ENCODE measurements at places on chromosomes 2 and 18.

DNA sequence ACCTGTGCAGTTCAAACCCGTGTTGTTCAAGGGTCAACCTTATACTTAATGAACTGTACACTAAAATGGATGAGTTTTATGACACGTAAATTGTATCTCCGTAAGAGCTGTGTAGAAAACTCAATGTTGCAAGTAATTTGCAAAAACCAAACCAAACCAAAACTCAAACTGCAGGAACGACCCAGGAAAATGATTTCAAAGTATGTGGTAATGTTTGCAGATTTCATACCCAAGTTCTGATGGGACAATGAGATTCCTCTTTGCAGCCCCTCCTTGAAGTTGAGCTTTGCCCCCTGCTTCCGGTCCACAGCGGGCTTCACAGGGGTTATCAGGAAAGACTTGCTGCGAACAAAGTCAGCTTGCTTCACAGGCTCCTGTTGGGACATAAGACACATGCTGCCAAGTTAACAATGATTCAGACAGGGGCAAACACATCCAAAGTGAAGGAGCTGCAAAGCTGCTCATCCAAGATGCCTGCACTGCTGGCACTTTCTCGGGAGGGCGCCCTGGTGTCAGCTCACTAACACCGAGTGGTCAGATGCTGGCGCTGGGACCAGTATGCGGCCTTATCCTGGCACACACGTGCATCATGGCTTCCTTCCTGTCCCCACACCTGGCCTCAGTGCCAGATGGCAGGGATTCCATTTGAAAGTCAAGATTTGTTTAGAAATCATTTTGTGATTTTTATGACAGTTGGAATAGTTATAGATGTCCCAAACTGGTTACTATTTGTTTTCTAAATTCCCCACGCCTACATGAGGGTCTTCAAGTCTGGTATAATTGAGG is 65.2 kb upstream of the MGAT4A start:
- DNase-seq, result no peak

GRCh38 chr2:225735844-225736243 is 336.3 kb downstream of the NYAP2 start:
- DNase-seq, result peak; percentile 27

DNA sequence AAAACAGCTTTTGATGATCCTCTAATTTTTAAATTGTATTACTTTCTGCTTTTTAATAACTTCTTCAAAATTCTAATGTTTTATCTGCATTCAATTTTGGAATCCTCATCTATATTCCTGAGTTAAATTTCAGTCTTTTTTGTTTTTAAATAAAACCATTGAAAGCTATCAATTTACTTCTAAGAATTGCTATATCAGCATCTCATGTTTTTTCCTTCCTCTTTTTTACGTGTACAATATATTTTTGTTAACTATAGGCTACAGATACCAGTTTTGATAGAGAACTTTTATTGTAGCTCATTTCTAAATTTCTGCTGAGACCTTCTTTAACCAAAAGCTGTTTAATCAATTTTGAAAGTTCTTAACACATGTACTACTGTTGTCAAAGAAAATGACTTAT is 84.5 kb downstream of the SS18 start:
- DNase-seq, result no peak

GRCh38 chr2:184527058-184527457 is 71.3 kb upstream of the ZNF804A start:
- DNase-seq, result no peak

DNA sequence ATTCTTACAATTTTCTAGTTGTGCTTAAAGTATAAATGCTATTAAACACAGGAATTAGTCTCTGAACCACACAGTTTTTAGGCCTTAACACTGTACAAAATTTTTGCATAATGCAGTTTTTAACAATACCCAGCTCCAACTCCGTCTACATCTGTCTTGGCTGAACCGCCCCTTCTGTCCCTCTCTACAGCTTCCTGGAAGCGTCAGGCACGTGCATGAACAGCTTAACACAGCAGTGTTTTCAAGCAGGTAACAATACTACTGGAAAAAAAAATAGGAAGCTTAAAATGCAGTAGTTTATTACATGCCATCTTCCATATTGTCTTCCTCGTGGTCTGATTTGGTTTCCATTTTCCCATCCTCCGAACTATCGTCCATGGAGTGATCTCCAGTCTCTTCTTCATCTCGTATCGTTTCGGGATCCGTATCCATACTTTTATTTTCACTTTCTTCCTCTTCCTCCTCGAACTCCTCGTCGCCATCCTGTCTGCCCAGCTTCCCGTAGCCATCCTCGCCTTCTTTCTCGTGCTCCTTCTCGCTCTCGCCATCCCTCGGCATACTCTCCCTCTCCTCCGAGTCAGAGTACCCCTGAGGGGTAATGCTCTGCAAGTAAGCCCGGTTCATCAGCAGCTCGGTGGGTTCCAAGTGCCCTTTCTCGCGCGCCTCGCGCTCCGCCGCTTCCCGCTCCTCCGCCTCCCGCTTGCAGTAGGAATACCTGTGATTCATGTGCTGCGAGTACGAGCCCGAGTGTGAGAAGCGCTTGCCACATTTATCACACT is 130.6 kb downstream of the ZEB2 start:
- no peak for DNase-seq

DNA sequence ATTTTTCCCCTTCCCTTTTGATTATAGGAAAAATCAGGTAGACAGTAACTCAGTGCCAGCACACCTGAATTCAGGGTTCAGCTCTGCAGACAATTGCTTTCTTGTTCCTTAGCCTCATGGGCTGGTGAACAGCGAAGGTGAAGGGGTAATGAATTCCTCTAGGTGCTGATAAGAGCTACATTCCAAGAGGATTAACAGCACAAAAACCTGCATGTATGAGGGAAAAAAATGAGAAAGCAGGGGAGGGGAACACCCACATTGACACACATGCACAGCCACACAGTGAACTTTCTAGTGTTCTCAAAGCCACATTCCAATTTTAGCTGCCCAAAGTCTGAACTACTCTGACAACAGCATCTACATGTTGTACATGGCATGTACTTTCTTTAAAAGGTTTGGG is 46.1 kb downstream of the SPATS2L start:
- no peak for DNase-seq

GRCh38 chr18:32868406-32868805 is 95.6 kb upstream of the KLHL14 start:
- no peak for DNase-seq

DNA sequence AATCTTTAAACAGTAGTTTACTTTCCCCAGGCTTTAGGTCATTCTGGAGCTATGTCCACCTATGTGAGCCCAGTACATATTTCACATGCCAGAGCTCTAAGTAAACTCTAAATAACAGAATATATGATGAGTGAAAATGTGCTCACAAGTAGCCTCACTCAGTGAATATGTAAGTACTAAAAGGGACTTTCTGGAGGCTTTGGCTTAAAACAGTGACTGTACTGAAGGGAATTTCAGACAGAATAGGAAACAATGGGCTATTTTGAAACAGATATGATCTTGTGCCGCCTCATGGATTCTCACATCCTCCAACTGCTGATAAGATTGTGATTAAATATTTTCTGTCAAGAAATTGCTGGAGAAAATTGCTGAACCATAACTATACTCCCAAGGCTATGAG is 747.9 kb downstream of the SOCS6 start:
- DNase-seq, result no peak
